A549 treated with GW870086 at 1 μM for 4 hours (cell line): ENCODE measurements at places on chromosomes 2 and 18. TPM values are rescaled to one million over a fixed set of nuclear protein-coding genes. Genes with fewer than 3 reads are reported as not detected.

Gene MROH2A
- total RNA-seq = 0.09 to 0.21 TPM (median 0.12 TPM) in 3 of 5 replicates, not detected in the others

Gene RNF125
- 0.19 to 0.42 TPM (median 0.31 TPM) in 5 replicates for total RNA-seq

Gene TBC1D8
- 49.9 to 75.2 TPM (median 68.2 TPM) in 5 replicates for total RNA-seq

Gene PAX8
- 0.65 to 1.3 TPM (median 0.95 TPM) in 5 replicates for total RNA-seq

Gene OTOS
- not detected in 5 replicates for total RNA-seq

Gene PLGLB2
- total RNA-seq = 0.17 to 0.34 TPM in 2 of 5 replicates, not detected in the others

Gene OSGEPL1
- 3.7 to 4.6 TPM (median 3.9 TPM) in 5 replicates for total RNA-seq
